ENCODE measurements at places on chromosomes 6 and 20.

DNA sequence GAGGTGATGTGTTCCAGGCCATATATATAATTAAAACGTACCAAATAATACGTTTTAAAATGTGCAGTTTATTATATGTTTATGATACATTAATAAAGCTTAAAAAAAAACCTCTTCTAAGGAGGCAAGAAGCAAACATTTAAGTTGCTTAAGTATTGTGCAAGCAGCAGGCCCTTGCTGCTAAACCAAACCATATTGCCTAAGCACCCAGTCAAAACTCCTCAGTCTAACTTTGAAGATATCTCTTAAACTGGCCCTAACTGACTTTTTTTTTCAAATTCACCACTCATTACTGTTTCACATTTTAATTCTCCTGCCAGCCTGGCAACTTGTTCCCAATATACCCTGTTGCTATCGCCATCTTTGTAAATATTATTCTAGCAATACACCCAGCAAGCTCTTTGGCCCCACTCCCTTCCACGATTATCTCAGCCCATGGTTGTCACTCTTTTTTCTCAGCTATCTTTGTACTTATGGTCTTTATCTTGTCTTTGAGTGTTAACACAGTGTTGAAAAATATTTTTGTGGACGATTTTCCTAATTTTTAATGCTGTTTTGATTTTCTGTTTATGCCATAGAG is 60.9 kb downstream of the C6orf58 start:
- no peak overlapping the region for H3K27ac ChIP-seq
- no peak overlapping the region for H3K4me3 ChIP-seq
- no peaks in the 10 kb centered on the region for H3K4me1 ChIP-seq
- no peaks in the 10 kb centered on the region for H3K36me3 ChIP-seq

GRCh38 chr6:35736253-35736894 is 458 bp upstream of the ARMC12 start:
- peak; percentile 77 for DNase-seq
- no peak overlapping the region for H3K4me3 ChIP-seq
- H3K4me1 ChIP-seq, result peaks cover 38% of the 10 kb centered on the region
- H3K36me3 ChIP-seq, result no peaks in the 10 kb centered on the region
- H3K27me3 ChIP-seq, result no peaks in the 10 kb centered on the region

- no peak for DNase-seq
- H3K27ac ChIP-seq, result no peak overlapping the region
These were observed 9.7 kb downstream of the CST7 start for GRCh38 chr20:24958506-24959385.

DNA sequence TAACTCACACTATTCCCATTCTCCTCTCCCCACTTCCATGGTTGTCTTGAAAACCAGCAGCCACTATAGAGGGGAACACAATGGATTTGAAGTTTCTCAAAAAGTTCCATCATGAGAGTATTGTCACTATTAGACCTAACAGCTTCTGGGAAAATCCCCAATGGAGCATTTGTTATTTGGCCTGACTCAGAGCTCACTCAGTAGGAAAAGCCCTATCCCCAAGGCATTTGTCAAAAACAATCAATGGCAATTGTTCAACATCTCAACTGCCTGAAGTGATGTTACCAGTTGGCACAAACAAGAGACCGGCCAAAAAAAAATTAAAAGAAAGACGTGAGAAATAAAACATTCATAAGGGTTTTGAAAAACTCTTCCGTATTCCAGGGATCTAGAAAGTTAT is 98.8 kb downstream of the MYLK4 start:
- H3K27me3 ChIP-seq, result no peaks in the 10 kb centered on the region
- H3K36me3 ChIP-seq, result no peaks in the 10 kb centered on the region
- DNase-seq, result no peak
- no peak overlapping the region for H3K27ac ChIP-seq
- no peak overlapping the region for H3K4me3 ChIP-seq

- H3K27ac ChIP-seq, result no peak overlapping the region
- no peak overlapping the region for H3K4me3 ChIP-seq
- H3K36me3 ChIP-seq, result no peaks in the 10 kb centered on the region
- H3K27me3 ChIP-seq, result no peaks in the 10 kb centered on the region
These were observed 331.3 kb downstream of the BCKDHB start for GRCh38 chr6:80437801-80438200.

DNA sequence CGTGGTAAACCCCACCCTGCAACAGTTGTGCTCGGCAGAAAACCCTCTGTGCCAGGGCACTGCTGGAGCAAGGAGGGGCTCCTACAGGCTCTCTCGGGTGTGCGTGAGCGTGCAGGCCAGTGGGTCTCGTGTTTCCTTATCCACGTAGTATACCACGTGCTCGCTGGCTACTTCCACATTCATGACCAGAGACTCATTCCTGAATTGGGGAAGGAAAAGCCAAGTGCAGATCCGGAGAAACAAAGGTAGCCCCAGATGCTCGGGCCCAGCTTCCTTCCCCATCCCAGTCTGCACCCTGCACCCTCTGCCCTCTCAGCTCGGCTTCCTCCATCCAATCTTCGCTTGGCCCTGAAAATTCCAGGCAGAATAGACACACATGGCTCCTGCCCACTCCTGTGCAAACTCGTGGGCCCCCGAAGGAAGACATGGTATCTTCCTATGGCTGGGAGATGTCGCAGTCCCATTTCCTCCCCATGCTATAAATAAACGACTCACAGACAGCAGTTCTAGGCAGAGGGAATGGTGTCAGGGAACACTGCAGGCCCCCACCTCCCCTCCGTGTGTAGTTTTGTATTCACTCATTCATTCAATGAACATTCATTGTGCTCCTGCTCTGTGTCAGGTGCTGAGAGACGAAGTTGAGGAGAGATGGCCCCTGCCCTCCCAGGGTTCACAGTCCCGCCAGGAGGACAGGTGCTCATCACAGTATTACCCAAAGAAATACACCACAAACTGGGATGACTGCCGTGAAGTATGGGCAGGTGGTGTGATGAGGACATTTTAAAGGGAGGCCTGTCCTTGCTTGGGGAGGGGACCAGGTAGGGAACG is 29.6 kb downstream of the NPEPL1 start:
- no peak overlapping the region for H3K27ac ChIP-seq
- H3K27me3 ChIP-seq, result peaks cover 31% of the 10 kb centered on the region
- no peak for DNase-seq
- no peaks in the 10 kb centered on the region for H3K36me3 ChIP-seq

DNA sequence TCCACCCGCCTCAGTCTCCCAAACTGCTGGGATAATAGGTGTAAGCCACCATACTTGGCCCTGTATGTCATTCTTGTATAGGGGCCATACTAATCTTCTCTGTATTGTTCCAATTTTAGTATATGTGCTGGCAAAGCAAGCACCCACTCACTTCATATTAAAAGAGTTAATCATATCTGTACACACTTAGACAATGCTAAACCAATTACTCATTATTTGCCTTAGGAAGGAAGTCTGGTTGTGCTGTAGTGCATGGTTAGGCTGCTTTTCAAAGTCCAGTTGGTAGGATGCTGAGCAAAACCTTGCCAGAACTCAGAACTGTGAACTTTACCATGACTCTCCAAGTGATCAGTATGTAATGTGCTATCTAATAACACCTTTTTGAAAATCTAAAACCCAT is 88.6 kb downstream of the LIN28B start:
- H3K4me1 ChIP-seq, result no peaks in the 10 kb centered on the region
- no peaks in the 10 kb centered on the region for H3K27me3 ChIP-seq
- no peak for DNase-seq
- no peaks in the 10 kb centered on the region for H3K36me3 ChIP-seq
- no peak overlapping the region for H3K27ac ChIP-seq

GRCh38 chr6:158014505-158015187 is 33.0 kb downstream of the SYNJ2 start:
- no peak for DNase-seq
- H3K27me3 ChIP-seq, result no peaks in the 10 kb centered on the region
- H3K36me3 ChIP-seq, result no peaks in the 10 kb centered on the region
- no peak overlapping the region for H3K4me3 ChIP-seq
- peaks cover 69% of the 10 kb centered on the region for H3K4me1 ChIP-seq

DNA sequence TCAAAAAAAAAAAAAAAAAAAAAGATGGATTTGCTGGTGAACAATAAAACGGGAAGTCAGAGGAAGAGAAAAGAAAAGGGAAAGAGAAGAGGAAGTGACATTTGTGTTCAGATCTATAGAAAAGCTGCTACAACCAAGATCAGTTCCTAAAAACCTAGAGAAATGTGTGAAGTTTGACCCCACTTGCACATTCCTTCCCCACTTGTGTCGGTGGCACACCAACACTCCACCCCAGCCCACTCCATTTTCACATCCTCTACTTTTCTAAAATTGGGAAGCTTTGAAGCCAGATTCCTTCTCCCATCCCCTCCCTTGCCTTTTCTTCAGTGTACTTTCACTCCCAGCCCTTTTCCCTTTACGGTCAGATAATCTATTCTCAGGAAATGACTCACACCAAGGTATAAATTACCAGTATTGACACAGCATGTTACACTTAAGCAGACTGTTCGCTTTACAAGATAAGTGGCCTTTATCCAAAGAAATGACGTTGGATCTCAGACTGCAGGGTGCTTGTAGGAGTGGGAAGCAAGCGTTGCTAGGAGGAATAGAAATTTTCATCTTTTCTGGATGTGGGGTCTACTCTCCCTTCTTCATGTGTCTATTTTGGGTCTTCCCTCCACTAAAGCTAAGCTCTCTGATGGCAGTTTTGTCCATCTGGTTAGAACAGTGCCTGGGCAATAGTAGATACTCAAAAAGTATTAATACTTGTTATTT is 92.5 kb upstream of the ADGRF1 start:
- no peaks in the 10 kb centered on the region for H3K27me3 ChIP-seq
- DNase-seq, result no peak
- H3K4me3 ChIP-seq, result no peak overlapping the region
- H3K4me1 ChIP-seq, result peaks cover 18% of the 10 kb centered on the region
- no peaks in the 10 kb centered on the region for H3K36me3 ChIP-seq
- no peak overlapping the region for H3K27ac ChIP-seq

GRCh38 chr6:29739882-29740261 is 16.6 kb downstream of the HLA-F start:
- H3K36me3 ChIP-seq, result peaks cover 28% of the 10 kb centered on the region
- H3K4me3 ChIP-seq, result no peak overlapping the region
- no peak overlapping the region for H3K27ac ChIP-seq
- no peak for DNase-seq

DNA sequence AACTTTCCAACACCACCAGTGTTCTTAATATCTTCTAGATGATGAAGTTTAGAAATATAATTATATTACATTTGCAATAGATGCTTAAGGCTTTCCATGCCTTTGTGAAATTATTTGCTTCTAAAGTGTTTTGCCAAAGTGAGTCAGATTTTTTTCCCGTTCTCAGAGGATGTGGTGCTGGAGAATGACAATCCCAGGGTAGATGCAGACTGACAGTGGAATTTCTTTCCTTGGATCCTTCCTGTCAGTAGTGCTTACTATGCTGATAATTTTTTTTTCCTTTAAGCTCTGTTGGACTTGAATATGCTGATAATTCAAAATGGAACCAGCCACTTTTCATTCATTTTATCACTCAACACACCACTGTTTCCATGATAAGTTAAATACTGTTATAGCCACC is 59.9 kb upstream of the SOX4 start:
- no peaks in the 10 kb centered on the region for H3K4me1 ChIP-seq
- H3K4me3 ChIP-seq, result no peak overlapping the region
- DNase-seq, result no peak
- no peaks in the 10 kb centered on the region for H3K36me3 ChIP-seq

DNA sequence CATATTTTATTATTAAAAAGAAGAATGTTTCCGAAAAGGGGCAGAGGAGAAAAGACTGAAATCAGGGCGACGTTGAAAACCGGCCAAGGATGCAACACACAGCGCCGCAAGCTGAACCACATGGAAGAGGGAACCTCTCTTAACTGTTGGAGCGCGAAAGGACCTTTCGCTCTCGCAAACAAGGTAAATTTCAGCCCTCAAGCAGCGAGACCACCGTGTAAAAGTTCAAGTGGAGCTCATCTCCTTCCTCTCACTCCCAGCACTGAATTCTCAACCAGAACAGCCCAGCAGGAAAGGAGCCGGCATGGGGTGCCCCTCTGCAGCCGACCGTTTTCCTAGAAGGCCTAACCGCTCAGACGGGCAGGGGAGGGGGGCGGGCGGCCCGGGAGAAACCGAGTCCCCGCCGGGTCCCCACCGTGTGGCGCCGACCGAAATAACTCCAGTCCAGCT is 621 bp downstream of the GPR63 start:
- H3K27me3 ChIP-seq, result peaks cover 46% of the 10 kb centered on the region
- H3K36me3 ChIP-seq, result no peaks in the 10 kb centered on the region
- DNase-seq, result no peak

- peaks cover 84% of the 10 kb centered on the region for H3K4me1 ChIP-seq
- no peaks in the 10 kb centered on the region for H3K36me3 ChIP-seq
- peak overlapping the region; percentile 95 for H3K27ac ChIP-seq
- H3K27me3 ChIP-seq, result no peaks in the 10 kb centered on the region
These were observed 16.1 kb upstream of the SERPINB1 start for GRCh38 chr6:2857580-2858337.
